ENCODE measurements at places on chromosomes 13 and 19. TPM values are rescaled to one million over a fixed set of nuclear protein-coding genes. Genes with fewer than 3 reads are reported as not detected.

Gene SPACA4
- total RNA-seq, result not detected

DNA sequence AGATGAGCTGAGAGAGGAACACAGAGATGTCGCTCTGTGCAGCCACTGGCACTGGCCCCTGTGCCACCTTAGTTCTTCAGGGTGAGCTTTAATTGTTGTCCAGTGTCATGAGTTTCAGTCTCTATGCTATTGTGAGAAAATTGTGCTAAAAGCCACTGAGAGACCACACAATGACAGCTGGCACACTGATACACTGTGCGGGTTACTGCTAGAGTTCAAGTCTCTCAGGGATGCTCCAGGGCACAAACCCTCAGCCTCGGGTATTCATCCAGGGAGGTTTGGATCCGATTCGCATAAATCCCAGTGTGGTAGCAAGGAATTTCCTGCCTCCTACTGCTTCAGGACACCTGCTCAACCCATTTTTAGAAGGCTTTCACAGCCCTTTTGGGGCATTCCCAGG lies 68.1 kb upstream of the EDNRB start:
- H3K4me1 ChIP-seq, result no peaks in the 10 kb centered on the region
- no peak overlapping the region for H3K4me3 ChIP-seq
- no peaks in the 10 kb centered on the region for H3K36me3 ChIP-seq
- H3K27me3 ChIP-seq, result no peaks in the 10 kb centered on the region
- DNase-seq, result no peak

- peaks cover 58% of the 10 kb centered on the region for H3K36me3 ChIP-seq
- H3K27me3 ChIP-seq, result no peaks in the 10 kb centered on the region
- H3K4me1 ChIP-seq, result no peaks in the 10 kb centered on the region
- no peak for DNase-seq
These were observed 18.6 kb downstream of the ZNF177 start for GRCh38 chr19:9381361-9381785.

GRCh38 chr13:106566641-106567473 lies 1.1 kb downstream of the ARGLU1 start:
- peak overlapping the region; percentile 58 for H3K27ac ChIP-seq
- no peaks in the 10 kb centered on the region for H3K27me3 ChIP-seq
- H3K4me1 ChIP-seq, result peaks cover 16% of the 10 kb centered on the region
- H3K4me3 ChIP-seq, result peak overlapping the region; percentile 90

Gene FXYD3
- total RNA-seq, result 1.2 TPM

Gene CEBPA
- 6.1 TPM for total RNA-seq

Gene ERFL
- 0.51 TPM for total RNA-seq

Gene PCDH20
- 5.4 TPM for total RNA-seq

Gene ZNF627
- 12.2 TPM for total RNA-seq

- H3K4me3 ChIP-seq, result no peak overlapping the region
- H3K4me1 ChIP-seq, result no peaks in the 10 kb centered on the region
- H3K27ac ChIP-seq, result no peak overlapping the region
- no peak for DNase-seq
These were observed 123.1 kb downstream of the RBM26 start for GRCh38 chr13:79282976-79283375.

DNA sequence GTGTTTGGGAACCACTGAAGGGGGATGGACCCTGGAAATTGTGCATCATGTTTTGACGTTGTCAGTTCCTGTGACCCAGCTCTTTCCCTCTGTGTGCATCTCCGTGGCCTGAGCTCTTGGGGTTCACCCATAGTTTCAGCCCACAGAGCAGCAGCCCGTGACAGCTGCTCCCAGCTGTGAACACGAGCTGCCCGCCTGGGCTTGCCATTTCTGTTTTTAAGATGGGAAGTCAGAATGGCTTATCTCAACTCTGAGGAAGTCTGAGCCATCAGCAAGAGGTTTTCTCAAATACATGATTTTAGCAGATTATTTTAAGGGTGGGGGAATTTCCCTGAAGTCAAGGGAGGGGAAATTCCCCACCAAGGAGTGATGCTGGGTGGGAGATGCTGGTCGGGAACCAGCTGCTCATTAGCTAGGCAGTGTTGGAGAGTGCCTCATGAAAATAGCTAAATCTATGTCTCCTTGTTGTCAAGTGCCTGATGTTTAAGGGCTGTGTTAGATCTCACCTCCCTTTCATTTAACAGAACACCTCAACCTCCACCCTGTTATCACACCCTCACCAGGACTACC lies 34.8 kb upstream of the C1QTNF9 start:
- no peaks in the 10 kb centered on the region for H3K4me1 ChIP-seq
- DNase-seq, result no peak
- no peaks in the 10 kb centered on the region for H3K27me3 ChIP-seq
- H3K4me3 ChIP-seq, result no peak overlapping the region

DNA sequence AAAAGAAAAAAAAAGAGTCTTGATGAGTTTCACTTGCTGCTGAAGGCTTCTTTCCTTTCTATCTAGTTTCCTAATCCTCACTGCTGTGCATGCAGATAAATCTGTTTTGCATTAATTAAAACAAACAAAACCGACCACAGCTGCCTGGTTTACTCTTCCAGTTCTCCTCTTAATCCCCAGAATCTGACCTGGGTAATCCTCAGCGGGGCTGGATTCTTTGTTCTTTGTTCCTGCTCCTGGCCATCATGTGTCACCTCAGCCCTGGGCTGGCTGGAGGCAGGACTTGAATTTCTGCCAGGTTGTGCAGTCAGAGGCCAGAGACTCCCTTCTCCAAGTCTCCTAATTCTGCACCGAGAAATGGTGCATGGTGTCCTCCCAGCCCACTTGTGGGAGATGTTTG lies 52.2 kb upstream of the CYP4F8 start:
- no peak overlapping the region for H3K27ac ChIP-seq
- no peaks in the 10 kb centered on the region for H3K4me1 ChIP-seq
- no peak for DNase-seq
- H3K27me3 ChIP-seq, result no peaks in the 10 kb centered on the region
- no peaks in the 10 kb centered on the region for H3K36me3 ChIP-seq

DNA sequence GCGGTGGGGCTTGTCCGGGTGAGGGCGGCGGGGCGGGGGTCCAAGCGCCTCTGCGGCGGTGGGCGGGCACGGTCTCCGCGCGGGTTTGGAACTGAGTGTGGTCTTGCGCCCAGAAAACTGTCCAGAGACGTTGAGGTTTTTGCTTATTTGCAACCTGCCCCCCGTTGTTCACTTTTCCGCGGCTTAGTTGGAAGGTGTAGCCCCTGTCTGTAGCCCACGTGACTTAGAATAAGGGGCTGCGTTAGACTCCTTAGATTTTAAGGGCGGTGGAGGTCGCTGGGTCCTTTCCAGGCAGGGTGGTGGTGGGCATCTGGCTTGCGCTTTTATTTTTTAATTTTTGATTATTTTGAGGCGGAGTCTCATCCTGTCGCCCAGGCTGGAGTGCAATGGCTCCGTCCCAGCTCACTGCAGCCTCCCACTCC lies 748 bp downstream of the RPS15 start:
- no peaks in the 10 kb centered on the region for H3K4me1 ChIP-seq
- H3K36me3 ChIP-seq, result peaks cover 4% of the 10 kb centered on the region
- H3K27ac ChIP-seq, result no peak overlapping the region
- peak overlapping the region; percentile 31 for H3K4me3 ChIP-seq

Gene ZNF540
- 6.6 TPM for total RNA-seq

GRCh38 chr13:32476021-32476731 lies 48.2 kb upstream of the N4BP2L1 start:
- no peak for DNase-seq
- H3K27ac ChIP-seq, result no peak overlapping the region
- H3K4me3 ChIP-seq, result no peak overlapping the region
- no peaks in the 10 kb centered on the region for H3K27me3 ChIP-seq
- H3K4me1 ChIP-seq, result no peaks in the 10 kb centered on the region

- no peak overlapping the region for H3K27ac ChIP-seq
- no peak for DNase-seq
- no peaks in the 10 kb centered on the region for H3K4me1 ChIP-seq
- no peaks in the 10 kb centered on the region for H3K27me3 ChIP-seq
These were observed 4.6 kb downstream of the WDR62 start for GRCh38 chr19:36059180-36059910.

Gene PIK3R2
- total RNA-seq, result 14.1 TPM

DNA sequence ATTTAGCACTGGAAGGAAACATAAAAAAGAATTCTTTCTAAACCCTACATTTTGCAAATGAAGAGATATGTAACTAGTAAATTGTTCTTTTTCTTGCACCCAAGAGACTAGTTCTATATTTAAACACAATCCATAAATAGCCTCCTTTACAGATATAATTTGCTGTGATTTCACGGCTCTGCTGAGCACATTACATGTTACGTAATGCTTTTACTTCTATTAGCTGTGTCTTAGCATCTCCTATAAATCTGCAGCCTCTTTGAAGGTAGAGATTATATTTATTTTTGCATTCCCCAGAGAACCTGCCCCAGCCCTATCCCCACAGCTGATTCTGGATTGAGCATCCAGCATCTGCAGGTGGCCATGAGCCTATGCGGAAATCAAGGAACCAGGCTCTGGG lies 32.2 kb downstream of the LACC1 start:
- no peak overlapping the region for H3K4me3 ChIP-seq
- no peaks in the 10 kb centered on the region for H3K36me3 ChIP-seq
- H3K4me1 ChIP-seq, result peaks cover 2% of the 10 kb centered on the region
- DNase-seq, result no peak
- H3K27me3 ChIP-seq, result no peaks in the 10 kb centered on the region
- H3K27ac ChIP-seq, result no peak overlapping the region

DNA sequence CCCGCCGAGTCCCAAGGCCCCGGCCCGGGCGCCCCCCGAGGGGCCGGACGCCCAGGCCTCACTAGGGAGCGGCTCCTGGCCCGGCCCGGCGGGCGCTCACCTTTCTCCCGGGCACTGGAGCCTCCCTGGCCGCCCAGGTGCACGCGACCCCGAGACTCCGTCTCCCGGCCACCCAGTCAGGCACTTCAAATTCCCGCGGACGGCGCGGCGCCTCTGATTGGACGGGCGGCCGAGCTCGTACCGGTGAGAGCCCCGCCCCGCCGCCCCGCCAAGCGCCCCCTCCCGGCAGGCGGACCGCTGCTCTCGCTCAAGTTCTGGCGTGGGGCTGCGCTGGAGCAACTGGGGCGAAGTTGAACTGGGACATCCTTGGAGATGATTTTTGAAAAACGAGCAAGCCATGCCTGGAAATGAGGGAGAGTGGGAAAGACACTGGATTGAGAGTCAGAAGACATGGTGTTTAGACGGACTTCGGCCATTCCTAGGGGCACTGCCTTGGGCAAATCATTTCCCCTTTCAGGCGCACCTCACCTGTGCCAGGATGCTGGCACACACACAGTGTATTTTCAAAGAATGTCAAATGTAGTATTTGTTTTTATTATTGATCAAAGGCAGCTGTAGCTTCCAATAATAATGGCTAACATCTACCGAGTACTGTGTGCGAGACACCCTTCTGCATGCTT lies 485.3 kb downstream of the UQCRFS1 start:
- H3K27ac ChIP-seq, result no peak overlapping the region
- H3K4me1 ChIP-seq, result no peaks in the 10 kb centered on the region
- H3K27me3 ChIP-seq, result no peaks in the 10 kb centered on the region

GRCh38 chr13:57996717-57997116 lies 365.2 kb downstream of the PCDH17 start:
- no peaks in the 10 kb centered on the region for H3K27me3 ChIP-seq
- H3K36me3 ChIP-seq, result no peaks in the 10 kb centered on the region
- H3K4me1 ChIP-seq, result no peaks in the 10 kb centered on the region
- H3K4me3 ChIP-seq, result no peak overlapping the region
- no peak overlapping the region for H3K27ac ChIP-seq

- H3K36me3 ChIP-seq, result no peaks in the 10 kb centered on the region
- H3K4me1 ChIP-seq, result no peaks in the 10 kb centered on the region
- H3K4me3 ChIP-seq, result no peak overlapping the region
- no peak overlapping the region for H3K27ac ChIP-seq
These were observed 127.2 kb downstream of the RAP2A start for GRCh38 chr13:97561182-97561581.

- no peak overlapping the region for H3K4me3 ChIP-seq
- peak; percentile 77 for DNase-seq
- no peaks in the 10 kb centered on the region for H3K4me1 ChIP-seq
- H3K36me3 ChIP-seq, result no peaks in the 10 kb centered on the region
- H3K27ac ChIP-seq, result peak overlapping the region; percentile 19
- no peaks in the 10 kb centered on the region for H3K27me3 ChIP-seq
These were observed 4.7 kb downstream of the AKAP8 start for GRCh38 chr19:15374796-15375440.

DNA sequence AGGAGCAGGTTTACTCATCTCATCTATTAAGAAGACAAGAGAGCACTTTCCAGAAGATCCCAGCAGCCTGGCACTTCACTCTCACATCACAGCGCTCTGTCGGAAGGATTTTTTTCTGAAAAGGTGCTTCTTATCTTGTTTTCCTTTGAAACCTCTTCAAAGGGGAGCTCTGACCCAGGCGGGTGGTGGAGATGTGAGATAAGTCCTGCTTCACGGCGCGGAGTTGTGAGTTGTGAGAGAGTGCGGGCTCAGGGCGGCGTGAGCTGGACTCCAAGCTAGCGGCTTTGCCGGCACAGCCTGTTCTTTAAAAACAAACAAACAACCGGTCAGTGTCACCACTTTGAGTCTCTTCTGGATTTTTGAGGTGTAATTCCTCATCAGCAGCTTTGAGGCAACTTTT lies 169.0 kb upstream of the ARGLU1 start:
- H3K4me3 ChIP-seq, result no peak overlapping the region
- H3K36me3 ChIP-seq, result no peaks in the 10 kb centered on the region
- no peaks in the 10 kb centered on the region for H3K4me1 ChIP-seq
- no peaks in the 10 kb centered on the region for H3K27me3 ChIP-seq
- no peak for DNase-seq
- no peak overlapping the region for H3K27ac ChIP-seq

Gene ZNF492
- total RNA-seq, result 0.51 TPM

GRCh38 chr13:67445436-67445835 lies 215.3 kb upstream of the PCDH9 start:
- no peak overlapping the region for H3K4me3 ChIP-seq
- no peaks in the 10 kb centered on the region for H3K4me1 ChIP-seq
- no peaks in the 10 kb centered on the region for H3K36me3 ChIP-seq
- H3K27ac ChIP-seq, result no peak overlapping the region
- H3K27me3 ChIP-seq, result no peaks in the 10 kb centered on the region
- DNase-seq, result no peak

- no peaks in the 10 kb centered on the region for H3K4me1 ChIP-seq
- no peak overlapping the region for H3K4me3 ChIP-seq
- DNase-seq, result no peak
- H3K36me3 ChIP-seq, result no peaks in the 10 kb centered on the region
These were observed 12.5 kb upstream of the TLE6 start for GRCh38 chr19:2964874-2965273.

- no peaks in the 10 kb centered on the region for H3K27me3 ChIP-seq
- H3K4me3 ChIP-seq, result no peak overlapping the region
- no peaks in the 10 kb centered on the region for H3K36me3 ChIP-seq
- DNase-seq, result peak; percentile 92
These were observed 8.0 kb downstream of the CCDC194 start for GRCh38 chr19:17385878-17386611.

Gene PCP2
- not detected for total RNA-seq

Gene TEX101
- total RNA-seq, result not detected

Gene CRTC1
- 16.5 TPM for total RNA-seq

Gene PLVAP
- 411 TPM for total RNA-seq
